Stimulated activated CD4-positive, alpha-beta T cell treated with anti-CD3 and anti-CD28 coated beads, TNF-alpha, amount 100 ng/mL, for 48 hours (primary cell): ENCODE measurements at places on chromosomes 13 and 19.

- no peak for DNase-seq
Measured at GRCh38 chr19:49845414-49845813, 5.5 kb upstream of the PTOV1 start.

DNA sequence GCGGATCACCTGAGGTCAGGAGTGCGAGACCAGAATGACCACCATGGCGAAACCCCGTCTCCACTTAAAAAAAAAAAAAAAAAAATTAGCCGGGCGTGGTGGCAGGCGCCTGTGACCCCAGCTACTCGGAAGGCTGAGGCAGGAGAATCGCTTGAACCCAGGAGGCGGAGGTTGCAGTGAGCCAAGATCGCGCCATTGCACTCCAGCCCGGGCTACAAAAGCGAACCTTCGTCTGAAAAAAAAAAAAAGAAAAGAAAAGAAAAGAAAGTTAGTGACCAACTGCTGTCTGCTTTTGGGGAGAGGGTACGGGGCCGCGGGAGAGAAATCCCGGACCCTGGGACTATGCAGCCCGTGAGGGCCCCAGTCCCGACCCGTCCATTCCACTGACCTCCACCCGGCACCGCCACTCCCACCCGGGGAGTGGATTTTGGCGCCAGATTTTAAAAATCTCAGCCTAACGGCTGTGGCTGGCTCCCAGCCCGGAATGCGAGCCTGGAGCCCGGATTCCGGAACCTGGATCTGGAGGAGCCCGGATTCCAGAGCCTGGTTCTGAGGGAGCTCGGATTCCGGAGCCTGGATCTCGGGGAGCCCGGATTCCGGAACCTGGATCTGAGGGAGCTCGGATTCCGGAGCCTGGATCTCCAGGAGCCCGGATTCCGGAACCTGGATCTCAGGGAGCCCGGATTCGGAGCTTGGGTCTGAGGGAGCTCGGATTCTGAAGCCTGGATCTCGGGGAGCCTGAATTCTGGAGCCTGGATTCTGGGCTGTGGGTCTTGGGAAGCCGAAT is 6.1 kb upstream of the LMNB2 start:
- no peak for DNase-seq

DNA sequence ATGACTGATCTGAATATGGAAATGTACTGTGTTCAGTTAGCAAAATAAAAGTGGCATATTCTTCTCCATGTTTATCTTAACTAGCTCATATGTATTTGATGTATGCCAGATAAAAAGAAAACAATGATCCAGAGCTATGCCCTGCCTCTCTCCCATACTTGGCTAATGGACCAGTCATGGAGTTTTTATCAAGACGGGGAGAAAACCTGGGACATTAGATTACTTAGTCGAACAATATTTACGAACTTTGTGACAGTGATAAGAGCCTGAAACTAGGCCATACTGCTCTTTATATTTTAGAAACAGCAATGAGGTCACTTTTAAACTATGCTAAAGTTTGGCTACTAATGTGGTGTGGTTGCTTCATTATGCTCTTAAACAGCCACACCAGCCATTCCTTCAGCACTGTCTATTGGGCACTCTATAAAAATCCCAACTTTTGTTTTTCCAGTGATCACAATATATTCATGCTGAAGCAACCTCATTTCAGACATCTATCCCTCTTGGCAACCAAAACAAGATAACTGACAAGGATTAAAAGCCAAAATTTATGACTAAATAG is 265.0 kb downstream of the FGF14 start:
- no peak for DNase-seq

- no peak for DNase-seq
Measured at GRCh38 chr13:99626461-99627082, 125.3 kb downstream of the TM9SF2 start.

- no peak for DNase-seq
Measured at GRCh38 chr13:67273001-67273400, 42.9 kb upstream of the PCDH9 start.

GRCh38 chr19:6685962-6686627 is 16.1 kb upstream of the TNFSF14 start:
- no peak for DNase-seq

- no peak for DNase-seq
Measured at GRCh38 chr13:84962141-84962750, 837.0 kb downstream of the SLITRK6 start.

DNA sequence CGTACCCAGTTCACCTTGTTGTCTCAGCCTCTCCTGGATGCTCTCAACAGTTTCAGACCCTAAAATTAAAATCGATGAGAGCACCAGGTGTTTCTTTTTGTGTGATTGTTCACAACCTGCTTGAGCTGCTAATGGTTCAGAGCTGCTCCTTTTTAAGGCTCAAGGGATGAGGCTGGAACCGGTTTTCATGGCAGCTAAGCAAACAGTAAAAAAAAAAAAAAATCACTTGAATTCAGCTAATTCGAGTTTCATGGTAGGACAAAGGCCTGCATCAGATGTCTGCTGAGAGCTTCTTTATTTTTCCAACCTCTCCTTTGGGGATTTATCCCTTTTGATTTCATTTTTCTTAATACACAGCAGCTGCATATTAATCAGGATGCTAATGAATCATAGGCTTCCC is 6.5 kb downstream of the SYCE2 start:
- no peak for DNase-seq

DNA sequence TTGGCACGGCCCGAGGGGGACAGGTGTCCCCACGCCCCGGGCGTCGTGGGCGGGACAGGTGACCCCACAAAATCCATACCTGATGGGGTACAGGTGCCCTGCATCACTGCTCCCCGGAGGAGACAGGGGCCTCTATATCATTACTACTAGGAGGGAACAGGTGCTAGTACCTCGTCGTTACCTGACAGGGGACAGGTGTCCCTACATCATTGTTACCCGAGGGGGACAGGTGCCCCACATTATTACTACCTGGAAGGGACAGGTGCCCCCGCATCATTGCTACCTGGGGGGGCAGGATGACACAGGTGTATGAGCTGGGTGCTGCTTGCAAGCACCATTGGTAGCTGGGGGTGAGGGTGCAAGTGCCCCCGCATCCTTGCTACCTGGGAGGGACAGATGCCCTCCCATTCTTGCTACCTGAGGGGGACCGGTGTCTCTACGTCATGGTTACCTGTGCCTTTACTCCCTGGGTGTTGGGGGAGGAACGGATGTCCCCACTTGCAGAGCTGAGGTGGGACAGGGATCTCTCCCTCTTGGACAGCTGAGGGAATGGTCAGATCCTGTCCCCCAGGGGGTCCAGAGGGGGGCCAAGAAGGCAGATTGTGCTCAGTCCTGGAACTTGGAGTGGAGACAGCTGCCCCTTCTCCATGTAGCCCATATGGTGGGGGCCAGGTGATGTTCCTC is 620 bp downstream of the CRTC1 start:
- DNase-seq, result no peak

GRCh38 chr13:61078976-61079770 is 336.5 kb downstream of the PCDH20 start:
- no peak for DNase-seq

- DNase-seq, result no peak
Measured at GRCh38 chr19:21463449-21464105, 41.8 kb upstream of the ZNF429 start.

DNA sequence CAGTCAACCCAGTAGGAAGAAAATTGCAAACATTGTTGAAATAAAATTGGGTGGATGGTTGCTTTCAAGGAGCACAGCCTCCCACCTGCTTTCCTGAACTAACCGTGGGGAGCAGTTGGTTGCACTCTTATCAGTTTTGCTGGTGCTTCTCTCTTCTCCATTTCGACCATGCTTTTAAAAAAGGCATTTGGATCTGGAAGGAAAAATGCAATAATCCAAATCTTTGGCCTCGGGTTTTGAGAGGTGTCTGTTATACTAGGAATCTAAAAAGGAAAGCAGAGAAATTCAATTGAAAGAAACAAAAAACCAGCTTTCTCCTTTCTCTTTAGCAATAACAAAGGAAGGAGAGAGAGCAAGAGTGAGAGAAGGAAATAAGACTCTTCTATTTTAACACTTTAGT is 113.6 kb upstream of the ARGLU1 start:
- no peak for DNase-seq

DNA sequence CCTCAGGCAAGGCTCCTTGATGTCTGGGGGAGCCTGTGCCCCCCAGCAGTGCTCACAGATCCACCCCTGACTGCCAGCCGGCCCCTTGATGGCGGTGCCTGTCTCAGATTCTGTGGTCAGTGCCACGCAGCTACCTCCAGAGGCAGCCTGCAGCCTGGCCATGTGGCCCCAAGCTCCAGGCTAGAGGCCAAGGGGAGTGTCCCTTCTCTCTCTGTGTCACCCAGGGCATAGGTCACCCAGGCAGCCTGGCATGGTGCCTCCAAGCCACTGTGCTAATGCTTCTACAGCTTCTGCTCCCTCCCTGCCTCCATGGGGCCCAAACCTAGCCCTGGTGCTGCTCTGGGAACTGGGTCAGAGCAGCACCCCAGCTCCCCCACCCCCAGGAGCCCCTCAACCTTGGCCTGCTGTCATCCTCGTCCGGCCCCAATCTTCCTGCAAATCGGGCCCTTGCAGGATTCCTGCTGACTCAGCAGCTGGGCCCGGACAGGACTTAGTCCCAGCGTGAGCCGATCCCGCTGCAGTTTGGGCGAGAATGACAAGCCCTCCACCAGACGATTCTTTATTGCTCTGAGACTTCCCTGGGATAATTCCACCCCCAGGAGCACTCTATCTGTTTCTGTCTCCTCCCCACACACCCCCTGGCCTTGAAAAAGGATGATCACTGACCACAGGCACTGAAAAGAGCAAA is 2.8 kb upstream of the ARL11 start:
- no peak for DNase-seq

DNA sequence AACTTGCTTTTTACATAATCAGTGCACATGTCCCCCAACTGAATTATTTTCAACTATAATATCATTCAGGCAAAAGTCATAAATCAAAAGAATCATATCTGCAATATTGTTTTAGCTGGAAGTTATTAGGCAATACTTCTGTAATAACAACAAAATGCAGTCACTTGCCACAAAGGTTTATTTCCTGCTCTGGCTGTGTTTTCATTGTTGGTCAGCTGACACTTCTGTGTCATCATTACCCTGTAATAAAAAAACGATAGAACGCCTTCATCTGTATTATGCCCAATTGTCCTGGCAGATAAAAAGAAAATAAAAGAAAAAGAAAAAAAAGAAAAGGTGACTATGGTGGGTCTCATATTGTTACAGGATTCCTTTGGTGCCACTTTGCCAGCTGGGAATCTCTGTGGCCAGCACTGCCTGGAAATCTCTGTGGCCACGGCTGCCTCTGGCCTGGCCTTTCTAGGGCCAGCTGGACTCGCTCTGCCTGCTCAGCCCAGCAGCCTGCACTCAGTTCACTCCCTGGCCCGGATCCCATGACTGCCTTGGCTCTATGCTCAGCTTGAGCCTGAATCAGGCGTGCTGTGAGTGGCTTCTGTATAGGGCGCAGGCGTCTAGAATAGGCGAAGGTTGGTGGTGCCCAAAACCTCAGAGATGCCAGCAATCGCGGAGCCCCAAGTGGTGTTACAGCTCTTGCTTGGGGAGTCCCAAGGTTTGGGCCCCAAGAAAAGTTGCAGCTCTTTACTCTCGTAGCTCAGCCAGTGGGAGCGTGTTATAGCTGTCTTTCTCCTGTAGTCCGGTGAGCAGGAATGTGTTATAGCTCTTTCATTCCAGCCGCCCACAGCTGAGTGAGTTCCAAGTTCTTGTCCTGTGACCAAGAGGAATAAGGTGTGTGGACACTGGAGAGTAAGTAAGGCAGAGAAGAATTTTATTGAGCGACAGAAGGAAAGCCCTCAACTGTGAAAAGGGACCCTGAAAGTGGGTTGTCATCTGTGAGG is 1227.1 kb downstream of the SLITRK1 start:
- DNase-seq, result no peak

DNA sequence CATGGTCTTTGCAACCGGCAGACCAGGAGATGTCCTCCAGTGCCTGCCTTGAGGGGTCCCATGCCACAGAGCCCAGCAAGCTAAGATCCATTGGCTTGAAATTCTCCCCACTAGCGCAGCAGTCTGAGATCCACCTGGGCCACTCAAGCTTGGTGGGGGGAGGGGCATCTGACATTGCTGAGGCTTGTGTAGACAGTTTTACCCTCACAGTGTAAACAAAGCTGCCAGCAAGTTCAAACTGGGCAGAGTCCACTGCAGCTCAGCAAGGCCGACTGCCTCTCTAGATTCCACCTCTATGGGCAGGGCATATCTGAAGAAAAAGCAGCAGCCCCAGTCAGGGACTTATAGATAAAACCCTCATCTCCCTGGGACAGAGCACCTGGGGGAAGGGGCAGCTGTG is 32.0 kb upstream of the ITM2B start:
- no peak for DNase-seq

DNA sequence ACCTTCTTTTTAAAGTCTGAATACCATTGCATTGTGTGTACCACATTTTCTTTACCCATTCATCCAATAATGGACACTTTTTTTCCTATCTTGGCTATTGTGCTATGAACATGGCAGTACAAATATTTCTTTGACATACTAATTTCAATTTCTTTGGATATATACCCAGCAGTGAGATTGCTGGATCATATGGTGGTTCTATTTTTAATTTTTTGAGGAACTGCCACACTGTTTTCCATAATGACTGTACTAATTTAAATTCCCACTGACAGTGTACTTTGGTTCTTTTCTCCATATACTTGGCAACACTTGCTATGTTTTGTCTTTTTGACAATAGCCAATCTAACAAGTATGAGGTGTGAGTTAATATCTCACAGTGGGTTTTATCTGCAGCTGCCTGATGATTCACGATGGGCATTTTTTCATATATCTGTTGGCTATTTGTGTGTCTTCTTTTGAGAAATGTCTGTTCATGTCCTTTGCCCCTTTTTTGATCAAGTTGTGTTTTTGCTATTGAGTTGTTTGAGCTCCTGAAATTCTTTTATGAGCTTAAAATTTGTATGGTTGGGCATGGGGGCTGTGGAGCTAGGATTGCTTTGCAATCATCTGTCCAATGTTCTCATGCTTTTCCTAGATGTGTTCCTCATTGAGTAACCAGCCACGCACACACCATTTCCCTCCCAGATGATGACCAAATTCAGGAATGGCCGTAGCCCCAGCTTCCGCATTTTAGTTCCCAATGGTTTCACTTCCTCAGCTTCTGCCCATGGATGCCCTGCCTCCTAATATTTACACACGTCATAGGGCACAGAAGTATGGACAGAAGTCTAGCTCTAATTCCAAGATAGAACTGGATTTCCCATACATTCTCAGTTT is 380.0 kb upstream of the SGCG start:
- no peak for DNase-seq

DNA sequence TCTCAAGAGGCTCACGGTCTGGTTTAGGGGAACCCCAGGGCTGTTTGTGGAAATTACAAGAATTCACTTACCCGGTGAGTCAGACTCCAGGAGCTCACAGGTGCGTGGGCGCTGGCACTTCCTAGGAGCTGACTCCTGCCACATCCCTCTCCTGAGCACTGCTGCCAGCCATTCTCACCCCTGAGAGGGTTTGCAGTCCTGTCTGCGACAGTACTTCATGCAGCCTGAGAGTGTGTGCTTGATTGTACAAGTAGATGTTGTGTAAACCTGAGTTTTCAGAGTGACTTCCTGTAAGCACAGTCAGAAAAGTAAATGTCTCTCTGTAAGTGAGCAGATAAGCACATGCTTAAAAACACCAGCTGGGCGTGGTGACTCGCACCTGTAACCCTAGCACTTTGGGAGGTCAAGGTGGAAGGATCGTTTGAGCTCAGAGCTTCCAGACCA is 8.1 kb downstream of the MRPL4 start:
- DNase-seq, result peak; percentile 43

- DNase-seq, result no peak
Measured at GRCh38 chr13:100091391-100091790, 2.5 kb downstream of the PCCA start.
